ENCODE measurements at places on chromosomes 4 and X. TPM values are rescaled to one million over a fixed set of nuclear protein-coding genes. Genes with fewer than 3 reads are reported as not detected.

The CFAP99 gene
- not detected for total RNA-seq

The YY2 gene
- total RNA-seq: 0.63 TPM

The CCNQ gene
- total RNA-seq: 28.5 TPM

The KIT gene
- 1.4 TPM for total RNA-seq

The DCK gene
- total RNA-seq: 10.1 TPM

The CENPVL1 gene
- 1.4 TPM for total RNA-seq

The HERC5 gene
- 1.7 TPM for total RNA-seq

The KLF3 gene
- 12.1 TPM for total RNA-seq

The NAA11 gene
- total RNA-seq: not detected

The ARHGAP10 gene
- 15.0 TPM for total RNA-seq

The EDNRA gene
- 43.1 TPM for total RNA-seq

The ASB12 gene
- total RNA-seq: 0.24 TPM

The PAGE4 gene
- not detected for total RNA-seq

The HHIP gene
- total RNA-seq: not detected

All from cardiac muscle cell (in vitro differentiated cells and primary cell).